Activated CD8-positive, alpha-beta memory T cell treated with anti-CD3 and anti-CD28 coated beads for 4 hours (primary cell): ENCODE measurements at places on chromosomes 12 and 14.

DNA sequence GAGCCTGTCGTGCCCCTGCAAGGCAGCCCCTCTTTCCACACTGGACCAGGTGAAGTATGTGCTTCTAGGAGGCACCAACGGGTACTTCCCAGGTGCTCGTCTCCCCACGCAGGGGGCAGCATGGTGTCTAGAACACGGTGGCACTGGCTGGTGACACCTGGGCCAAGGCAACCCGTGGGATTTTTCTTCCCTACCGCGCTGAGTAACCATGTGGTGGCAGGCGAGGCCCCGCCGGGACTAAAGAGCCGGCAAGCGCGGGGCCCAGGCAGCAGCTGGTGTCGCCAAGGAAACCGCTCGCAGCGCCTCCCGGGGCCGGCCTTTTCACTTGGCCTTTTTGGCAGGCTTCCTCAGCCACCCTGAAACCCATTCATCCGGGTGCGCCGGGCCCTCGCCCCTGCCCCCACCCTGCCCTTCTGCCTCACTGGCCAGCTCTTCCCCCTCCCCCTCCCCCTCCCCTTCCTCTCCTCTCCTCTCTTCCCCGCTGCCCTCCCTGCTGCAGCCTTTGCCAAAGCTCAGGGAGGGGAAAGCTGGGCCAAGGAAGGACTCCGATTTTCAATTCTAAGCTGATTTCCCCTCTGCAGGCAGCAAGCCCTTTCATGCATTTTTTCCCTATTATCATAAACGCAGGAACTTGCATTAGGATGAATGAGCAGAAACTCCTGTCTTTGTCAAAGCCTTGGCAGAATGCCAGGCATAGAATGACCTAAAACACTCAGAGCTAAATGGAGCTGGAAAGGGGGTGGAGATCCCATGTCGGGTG lies 81.2 kb downstream of the IRF2BPL start:
- DNase-seq = peak; percentile 74

DNA sequence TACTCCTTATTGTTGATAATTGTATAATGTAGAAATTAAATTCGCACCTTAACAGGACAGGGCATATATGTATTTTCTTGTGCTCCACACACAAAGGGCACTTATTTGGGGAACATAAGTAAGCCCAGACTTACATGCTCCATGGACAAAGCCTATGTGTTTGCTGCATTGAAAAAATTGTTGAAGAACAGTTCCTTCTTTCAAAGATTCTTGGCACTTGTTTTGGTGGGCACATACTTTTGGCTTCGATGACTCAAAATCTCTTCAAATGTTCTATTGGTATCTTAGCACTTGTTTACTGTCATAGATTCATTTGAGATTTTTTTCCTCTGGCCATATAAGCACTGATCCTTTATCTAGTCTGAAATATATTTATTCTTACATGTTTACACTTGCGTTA lies 1.4 kb upstream of the MAP4K5 start:
- no peak for DNase-seq

GRCh38 chr14:105069871-105070759 lies 4.9 kb upstream of the GPR132 start:
- DNase-seq = no peak

- DNase-seq = no peak
Measured at GRCh38 chr12:53218551-53219291, 11.7 kb upstream of the ITGB7 start.

DNA sequence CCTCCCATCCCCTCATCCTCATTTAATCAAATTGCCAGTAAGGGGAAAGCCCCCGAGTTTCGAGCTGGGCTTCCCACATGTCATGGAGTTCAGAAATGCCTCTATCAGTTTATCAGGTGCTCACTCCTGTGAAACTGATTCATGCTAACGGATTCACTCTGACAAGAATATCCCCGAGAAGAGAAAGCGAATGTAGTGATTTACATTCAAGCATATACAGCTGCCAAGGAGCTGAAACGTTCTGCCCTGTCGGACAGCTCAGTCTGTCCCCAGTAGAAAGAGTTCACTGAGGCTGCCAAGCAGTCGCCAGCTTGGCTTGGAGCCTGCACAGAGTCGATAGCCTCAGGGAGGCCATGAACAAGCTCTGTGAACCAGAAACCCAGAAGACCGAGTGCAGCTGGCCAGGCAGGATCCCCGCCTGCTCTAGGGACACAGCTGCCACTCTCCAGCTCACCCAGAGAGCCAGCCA lies 88.4 kb downstream of the TMCC3 start:
- DNase-seq = no peak

- no peak for DNase-seq
Measured at GRCh38 chr14:22845821-22846625, 9.6 kb downstream of the MMP14 start.

DNA sequence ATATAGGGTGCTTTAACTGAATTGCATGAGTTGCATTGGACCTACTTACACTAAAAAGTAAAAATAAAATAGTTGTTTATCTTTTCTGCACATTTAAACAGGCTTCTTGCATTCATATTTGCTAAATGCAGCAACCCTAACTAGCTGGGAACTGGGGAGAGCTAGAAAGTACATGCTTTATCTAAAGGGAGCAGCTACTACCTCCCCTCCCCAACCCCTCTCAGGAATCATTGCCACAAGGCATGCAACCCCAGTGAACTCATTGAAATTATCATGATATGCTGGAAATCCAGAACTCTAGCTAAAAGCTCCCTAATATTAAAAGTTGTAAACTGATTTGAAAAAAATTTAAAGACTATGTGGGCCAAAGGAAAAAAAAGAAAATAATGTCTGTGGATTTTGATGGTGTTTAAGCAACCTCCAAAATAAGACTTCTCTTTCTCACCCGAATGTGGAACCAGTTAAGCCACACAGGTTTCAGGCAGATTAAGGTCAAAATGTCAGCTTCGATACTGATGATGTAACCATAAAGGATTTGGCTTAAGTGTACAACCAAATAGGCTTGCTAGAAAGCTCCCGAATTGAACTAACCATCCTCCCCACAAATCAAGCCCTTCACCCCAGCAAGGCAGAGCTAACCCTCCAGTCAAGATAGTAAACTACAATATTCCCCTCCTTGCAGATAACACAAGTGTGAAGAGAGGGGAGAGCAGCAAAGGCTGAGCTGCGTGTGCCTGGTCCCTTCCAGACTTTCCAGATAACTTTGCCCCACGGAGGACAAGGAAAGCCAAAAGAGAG lies 13.8 kb upstream of the POC1B start:
- no peak for DNase-seq

DNA sequence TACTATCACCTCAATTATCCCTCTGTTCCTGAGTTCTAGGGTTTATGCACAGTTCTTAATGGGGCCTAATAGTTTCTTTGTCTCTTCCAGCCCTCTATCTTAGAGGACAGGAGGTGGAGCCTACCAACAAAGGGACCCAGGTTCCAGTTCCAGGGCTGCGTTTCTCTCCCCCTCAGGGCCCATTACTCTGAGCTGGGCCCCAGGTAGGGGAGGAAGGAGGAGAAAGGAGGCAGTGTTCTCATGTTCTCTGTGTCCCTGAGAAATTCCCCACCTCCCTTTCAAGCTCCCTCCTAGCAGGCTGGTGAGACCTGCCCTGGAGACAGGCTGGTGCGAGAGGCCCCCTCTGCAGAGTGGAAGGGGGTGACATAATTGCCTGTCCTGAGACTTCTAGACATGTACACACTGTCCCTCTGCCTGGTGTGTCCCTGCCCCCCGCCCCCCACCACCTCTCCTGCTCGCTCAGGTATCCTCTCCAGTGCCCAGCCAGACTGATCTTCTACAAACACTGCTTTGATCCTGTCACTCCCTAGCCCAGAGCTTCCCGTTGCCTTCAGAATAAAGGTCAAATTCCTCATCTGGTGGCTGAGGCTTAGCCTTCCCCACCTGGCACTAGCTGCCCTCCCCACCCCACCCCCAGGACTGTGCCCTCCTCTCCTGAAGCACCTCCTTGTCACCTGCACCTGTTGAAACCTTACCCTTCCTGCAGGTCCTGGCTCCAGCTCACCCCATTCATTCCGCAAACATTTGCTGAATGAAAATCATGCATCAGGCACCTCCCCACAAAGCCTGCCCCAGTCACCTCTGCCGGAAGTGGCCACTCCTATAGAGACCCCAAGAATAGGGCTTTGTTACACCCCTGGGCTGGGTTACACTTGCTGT lies 21.1 kb upstream of the KRT8 start:
- no peak for DNase-seq

GRCh38 chr12:14597480-14597879 lies 29.8 kb upstream of the PLBD1 start:
- no peak for DNase-seq

DNA sequence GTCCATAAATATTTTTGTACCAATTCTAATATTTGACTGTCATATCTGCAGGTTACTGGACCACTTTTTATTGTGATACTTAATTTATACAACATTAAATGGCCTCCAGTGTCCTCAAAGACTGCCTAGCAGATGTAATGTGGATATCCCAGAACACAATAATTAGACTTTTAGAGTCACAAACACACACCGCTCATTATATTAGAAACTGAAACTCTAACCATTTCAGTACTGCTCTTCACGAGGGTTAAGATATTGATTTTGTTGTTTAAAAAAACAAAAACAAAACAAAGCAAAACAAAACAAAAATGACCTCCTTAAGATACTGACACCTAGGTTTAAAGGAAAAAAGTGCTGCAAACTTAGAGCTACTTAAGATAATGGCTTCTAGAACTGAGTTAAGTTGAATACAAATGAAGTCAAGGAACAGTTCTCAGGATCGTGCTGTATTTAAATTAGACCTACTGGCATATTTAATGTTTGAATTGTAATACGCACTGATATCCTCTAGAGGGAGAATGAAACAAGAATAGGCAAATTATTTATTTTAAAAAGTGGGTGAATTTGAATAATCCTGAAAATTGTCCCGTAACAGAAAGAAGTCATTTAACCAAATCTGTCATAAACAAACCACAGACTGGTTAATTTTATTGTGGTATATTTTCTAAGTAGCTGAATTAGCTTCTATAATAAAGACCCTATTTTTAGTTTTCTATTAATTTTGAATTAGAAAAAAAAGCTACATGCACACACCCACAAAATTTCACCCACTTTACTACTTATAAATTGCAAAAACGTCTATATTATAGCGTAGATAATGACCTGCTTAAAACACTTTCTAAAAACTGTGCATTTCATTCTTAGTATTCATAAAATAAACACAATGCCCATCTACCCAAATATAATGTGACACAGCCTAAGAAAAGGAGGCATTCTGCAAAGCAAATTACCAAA lies 395.2 kb upstream of the DCN start:
- no peak for DNase-seq

DNA sequence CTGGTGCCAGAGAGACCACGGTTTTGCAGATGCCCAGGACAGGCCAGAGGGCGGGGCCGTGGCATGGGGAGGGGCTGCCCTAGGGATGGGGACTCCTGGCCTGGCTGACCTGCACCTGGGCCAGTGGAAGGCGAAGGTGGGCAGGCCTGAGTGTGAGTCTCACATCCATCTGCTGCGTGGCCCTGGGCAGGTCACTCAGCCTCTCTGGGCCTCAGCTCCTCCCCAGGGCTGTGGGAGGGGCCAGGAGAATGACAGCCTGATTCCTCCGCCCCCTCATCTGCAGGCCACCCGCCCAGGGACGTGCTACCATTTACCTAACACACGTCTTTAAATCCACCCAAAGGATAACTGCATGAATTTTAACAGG lies 90.9 kb downstream of the GALNT9 start:
- DNase-seq = no peak

DNA sequence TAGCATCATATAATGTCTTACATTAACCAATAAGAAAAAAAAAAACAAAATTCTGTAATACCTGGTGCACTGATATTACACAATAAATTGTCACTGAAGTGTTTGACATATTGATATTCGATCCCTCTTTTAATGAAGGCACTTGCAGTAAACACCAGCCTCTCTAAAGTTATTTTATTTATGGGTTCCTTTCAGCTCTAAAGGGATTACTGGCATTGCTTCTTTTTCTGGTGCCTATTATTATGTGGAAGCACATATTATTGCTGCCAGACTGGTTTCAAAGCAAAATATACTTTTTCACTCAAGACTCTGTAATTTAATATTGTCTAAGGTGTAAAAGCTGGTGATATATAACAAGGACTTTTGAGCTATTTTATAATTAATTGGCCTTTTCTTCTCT lies 1090.5 kb downstream of the TRHDE start:
- no peak for DNase-seq

DNA sequence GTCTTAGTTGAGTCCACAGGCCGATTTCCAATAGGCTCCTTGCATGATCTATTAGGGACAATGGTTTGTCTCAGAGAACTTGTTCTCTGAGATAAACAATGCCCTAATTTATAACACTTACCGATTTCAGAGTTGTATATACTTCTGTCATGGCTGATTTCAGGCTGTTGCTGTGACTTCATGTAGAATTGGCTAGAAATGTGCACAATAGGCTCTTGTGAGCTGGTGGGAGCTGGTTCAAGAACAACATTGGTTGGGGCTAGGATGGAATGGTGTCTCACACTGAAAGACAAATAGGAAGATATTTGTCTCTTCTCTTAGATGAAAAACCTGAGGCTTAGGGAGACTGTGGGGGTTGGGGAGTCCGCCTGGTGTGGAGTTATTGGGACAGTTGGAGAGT lies 6.7 kb upstream of the KRT86 start:
- no peak for DNase-seq

GRCh38 chr12:53207042-53207441 lies at the start of gene ITGB7:
ITGB7 (minus strand) TSS chr12:53207251; CDS start chr12:53200443, 6,808 bp downstream.
- DNase-seq = no peak

DNA sequence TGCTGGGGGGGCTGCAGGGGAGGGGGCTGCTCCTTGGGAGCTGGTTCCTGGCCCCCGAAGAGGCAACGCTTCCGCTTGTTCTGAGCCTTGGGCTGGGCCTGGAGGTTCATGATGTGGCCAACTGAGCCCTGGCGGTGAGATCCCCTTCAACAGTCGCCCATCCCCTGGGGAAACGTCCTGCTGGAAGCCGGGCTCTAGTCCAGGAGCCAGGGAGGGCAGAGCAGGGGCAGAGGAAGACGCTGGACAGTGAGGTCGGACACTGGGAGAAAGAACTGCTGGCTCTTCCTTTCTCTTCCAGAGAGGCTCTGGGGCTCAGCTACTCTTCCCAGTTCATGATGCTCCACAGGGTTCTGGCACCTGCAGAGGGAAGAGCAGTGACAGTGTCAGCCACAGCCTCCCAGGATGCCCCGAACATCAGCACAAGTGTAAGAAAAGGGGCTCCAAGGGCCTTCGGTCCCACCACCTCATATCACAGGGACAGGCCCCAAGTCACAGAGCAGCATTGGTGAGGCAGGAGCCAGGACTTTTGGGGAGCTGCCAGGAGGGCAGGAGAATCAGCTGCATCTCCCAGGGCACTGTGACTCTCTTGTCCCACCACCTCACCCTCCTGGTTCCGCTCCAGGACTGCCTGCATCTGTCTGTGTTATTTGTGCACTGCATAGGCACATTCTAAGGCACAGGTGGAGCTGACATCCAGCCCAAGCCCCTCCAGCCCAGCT lies 25.9 kb upstream of the PNMA1 start:
- no peak for DNase-seq

DNA sequence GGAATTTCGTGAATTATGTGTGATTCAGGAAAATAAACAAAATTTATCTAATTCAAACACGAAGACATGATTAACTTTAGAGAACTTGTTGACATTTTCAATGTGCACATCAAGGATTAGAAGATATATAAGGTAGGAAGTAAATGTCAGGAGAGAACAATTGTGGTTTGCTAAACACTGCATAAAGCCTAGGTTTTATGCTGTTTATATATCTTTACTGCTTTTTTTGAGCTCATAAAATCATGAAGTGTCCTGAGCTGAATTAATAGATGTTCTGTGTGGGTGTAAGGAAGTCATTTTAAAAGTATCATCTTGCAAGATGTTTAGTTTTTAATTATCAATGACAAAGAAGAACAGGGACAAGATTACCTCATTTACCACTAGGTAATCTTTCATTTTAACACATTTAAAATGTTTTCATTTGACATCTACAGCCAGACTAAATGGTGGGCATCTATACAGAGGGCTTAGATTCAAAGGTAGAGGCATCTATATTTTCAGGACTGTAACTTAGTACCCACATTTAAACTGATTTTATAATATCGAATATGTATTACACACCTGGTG lies 382.8 kb downstream of the ADAMTS20 start:
- DNase-seq = no peak
